ENCODE measurements at places on chromosomes 7 and 10. TPM values are rescaled to one million over a fixed set of nuclear protein-coding genes. Genes with fewer than 3 reads are reported as not detected.

- DNase-seq: no peak
Measured at GRCh38 chr10:22483132-22483531, 137.8 kb downstream of the SPAG6 start.

GRCh38 chr7:21030237-21030871 lies 243.7 kb upstream of the SP8 start:
- DNase-seq: no peak

DNA sequence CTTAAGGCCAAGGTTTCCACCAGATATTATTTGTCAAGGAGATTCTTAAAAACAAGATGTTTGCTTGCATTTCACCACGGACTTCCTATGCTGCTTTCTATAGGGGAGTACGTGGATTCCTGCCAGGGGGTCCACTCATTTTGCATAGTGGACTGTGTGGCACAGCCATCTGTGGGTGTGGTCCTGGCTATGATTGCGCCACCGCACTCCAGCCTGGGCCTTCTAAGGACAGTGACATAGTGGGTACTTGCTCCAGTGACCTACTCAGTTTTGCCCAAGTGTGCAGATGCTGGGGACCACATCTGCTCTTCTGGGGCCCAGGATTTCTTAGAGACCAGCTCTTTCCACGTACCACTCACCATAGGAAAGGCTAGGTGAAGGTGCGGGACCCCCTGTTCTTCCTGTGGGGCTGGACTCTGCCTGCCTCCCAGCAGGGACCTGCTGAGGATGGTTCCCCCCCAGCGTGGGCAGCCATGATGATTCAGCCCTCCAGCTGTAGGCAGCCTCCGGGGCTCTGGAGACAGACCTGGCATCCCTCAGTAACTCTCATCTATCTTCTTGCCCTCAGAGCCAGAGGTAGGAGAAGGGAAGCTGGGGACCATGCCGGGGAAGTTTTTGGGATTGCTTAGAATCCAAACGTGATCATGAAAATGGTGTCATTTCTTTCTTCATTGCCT lies 42.9 kb downstream of the HK1 start:
- DNase-seq: no peak

DNA sequence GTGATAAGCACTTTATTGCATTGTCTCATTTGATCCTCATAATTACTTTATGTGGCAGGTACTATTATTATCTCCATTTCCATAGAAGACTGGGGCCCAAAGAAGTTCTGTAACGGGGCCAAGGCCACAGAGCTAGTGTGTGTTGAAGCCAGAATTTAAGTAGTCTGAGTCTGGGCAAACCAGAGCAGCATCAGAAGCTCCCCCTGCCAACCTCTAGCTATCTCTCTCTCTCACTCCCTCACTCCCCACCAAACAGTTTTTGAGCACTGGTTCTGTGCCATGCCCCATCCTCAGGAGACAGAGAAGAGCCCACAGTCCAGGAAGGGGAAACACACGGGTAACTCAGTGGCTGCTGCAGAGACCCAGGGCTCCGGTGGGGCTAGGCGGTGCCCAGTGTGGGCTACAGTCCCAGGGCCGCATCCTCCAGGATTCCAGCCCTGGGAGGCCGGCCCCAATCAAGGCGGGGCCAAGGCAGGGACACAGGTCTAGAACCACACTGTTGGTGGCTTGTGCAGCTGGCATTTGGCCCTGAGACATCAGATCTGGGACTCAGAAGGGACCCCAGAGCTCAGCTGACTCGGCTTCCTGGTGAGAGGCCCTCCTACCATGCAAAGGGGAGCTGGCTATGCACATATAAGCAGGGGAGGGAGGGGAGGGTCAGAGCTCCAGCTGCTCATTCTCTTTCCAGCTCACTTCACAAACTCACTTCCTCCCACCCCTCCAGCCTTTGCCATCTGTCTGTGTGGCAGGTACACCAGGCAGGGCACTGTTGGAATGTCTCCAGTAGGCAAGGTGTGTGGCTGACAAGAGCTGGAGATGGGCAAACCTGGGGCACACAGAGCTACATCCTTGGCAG lies 34.4 kb downstream of the COL13A1 start:
- no peak for DNase-seq

DNA sequence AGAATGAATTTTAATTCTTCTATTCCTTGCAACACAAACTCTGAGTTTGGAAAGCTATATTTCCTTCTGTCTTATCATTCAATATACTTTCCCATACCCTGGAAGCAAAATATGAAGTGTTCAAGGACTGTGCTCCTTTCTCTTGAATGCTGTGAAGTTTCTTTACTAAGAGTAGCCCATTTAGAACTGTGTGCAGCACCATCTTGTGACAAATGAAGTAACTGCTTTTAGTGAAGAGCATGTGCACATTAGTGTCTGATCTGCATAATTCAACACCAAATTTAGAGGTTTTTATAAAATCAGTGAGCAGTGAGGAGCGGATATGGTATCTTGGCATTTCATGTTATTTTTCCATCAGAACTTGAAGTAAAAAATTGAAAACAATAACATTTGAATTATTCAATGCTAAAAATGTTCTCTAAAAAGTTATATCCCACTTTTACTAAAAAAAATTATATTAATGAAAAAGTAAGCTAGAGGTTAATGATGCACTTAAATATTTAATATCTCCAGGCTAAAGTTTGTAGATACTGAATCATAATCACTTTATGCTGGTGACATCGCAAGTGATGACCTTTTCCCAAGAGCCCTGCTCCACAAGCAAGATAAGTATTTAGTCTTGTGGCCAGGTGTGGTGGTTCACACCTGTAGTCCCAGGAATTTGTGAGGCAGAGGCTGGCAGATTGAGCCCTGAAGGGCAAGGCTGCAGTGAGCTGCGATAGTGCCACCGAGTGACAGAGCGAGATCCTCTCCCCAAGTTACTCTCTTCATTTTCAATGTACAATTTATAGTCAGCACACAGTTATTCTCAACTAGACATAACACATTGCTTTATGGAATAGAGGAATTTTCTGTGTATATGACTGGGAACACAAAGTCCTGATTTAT lies 108.8 kb upstream of the PCLO start:
- DNase-seq: no peak

GRCh38 chr10:98408799-98409198 lies 6.2 kb downstream of the PYROXD2 start:
- no peak for DNase-seq

GRCh38 chr7:8261711-8262695 lies at the start of gene ICA1:
TSS of gene ICA1 (minus strand) at chr7:8262167. CDS start at chr7:8235926, 26,241 bp downstream.
- no peak for DNase-seq

GRCh38 chr7:18019555-18019954 lies 8.1 kb downstream of the PRPS1L1 start:
- DNase-seq: no peak

- DNase-seq: no peak
Measured at GRCh38 chr7:142556740-142557139, 192.5 kb upstream of the PRSS1 start.

- no peak for DNase-seq
Measured at GRCh38 chr10:88281592-88282347, 301.3 kb downstream of the RNLS start.

DNA sequence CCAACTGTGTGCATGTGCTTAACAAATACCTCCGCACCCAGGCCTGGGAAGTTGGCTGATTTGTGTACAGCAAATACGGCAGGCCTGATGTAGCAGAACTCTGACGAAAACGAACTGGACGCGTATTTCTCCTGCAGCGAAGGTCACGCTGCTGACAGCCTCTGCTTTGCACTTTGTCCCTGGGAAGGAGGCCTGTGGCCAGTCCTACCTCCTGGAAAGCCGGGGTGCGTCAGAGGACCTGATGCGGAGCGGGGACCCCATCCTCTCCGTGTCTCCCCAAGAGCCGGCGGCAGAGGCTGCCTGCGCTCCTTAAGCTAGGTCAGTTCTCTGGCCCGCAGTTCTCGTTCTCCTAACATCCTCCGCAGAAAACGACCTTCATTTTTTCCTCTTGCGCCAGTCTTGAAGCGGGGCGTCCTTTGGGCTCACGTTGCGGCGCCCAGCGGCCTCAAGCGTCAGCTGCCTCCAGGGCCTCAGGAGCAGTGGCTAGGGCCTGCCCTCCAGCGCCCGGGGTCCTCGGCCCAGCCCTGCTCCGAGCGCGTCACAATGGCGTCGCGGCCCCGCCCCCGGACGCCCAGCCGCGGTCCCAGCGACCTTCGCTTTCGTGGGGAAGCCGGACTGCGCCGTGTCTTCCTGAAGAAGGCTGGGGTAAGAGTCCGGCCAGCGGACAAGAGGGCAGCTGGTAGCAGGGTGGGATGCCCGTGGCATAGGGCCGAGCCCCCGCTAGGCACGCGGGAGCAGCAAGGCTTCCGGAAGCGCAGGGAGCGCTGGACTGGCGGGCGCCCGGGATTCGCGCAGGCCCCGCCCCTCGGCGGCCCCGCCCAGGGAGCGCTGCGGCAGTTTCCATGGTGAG lies at the start of gene ZNF487:
Gene ZNF487 (plus strand): TSS at position 821 of the 850 bp plus-strand sequence. CDS start 38,703 bp downstream, outside the sequence.
- peak; percentile 97 for DNase-seq

GRCh38 chr7:2015251-2015871 lies 217.4 kb downstream of the MAD1L1 start:
- peak; percentile 33 for DNase-seq

GRCh38 chr7:29362380-29362779 lies 167.8 kb downstream of the CHN2 start:
- DNase-seq: no peak

GRCh38 chr10:113345826-113346624 lies 206.8 kb upstream of the HABP2 start:
- DNase-seq: no peak

- DNase-seq: no peak
Measured at GRCh38 chr7:128993419-128993818, 55.7 kb downstream of the IRF5 start.

DNA sequence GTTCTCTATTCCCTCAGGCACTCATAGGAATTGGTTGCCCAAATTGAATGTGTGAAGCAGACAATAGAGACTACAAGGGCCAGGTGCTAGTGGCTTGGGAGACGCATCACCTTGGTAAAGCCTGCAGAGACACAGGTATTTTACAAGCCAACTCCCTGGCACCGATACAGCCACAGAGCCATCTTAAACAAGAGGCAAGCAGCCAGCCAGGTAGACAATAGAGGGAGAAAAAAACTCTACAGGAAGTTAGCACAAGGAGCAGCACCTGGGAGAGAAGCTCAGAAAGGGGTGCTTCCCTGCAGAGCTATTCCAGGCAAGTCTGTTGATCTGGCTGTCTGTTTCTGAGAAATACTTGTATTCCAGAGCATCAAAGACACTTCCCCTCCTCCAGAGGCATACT lies 43.0 kb upstream of the CDK1 start:
- no peak for DNase-seq

- no peak for DNase-seq
Measured at GRCh38 chr7:74275401-74275881, 13.8 kb upstream of the CLIP2 start.

GRCh38 chr10:125953778-125954385 lies 57.5 kb downstream of the FANK1 start:
- DNase-seq: no peak

GRCh38 chr7:96728139-96728538 lies 18.5 kb upstream of the SEM1 start:
- no peak for DNase-seq

- no peak for DNase-seq
Measured at GRCh38 chr7:133183042-133183794, 69.7 kb upstream of the EXOC4 start.

DNA sequence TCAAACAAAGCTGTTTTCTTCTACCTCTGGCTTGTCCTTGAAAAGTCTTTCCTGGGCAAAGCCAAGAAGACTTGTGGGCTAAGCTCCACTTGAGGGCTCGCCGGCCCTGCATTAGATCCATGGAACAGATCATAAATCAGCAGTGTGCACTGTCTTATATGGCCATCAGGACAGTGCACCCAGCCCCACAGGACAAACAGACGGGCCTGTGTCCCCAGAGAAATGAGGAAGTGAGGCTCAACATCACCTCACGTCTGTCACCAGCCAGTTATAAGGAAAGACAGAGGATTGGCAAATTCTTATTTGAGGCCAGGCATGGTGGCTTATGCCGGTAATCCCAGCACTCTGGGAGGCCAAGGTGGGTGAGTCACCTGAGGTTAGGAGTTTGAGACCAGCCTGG lies 12.3 kb upstream of the IFT22 start:
- no peak for DNase-seq

DNA sequence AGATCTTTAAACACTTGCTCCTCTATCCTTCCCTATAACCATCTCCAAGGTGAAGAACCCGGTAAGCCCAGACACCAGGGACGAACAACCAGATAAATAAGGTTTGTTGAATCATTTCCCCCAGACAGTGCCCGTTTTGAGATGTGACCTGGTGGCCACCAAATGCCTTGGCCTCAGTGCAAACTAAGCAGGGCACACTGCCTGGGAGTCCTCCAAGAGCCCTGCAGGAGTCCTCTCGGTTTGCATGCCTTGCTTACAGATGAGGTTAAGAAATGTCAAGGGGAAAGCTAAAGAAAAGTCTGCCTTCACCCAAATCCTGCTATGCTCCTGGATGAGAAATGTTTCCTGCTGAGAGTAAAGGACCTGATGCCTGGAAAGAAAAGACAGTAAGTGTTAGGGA lies 31.6 kb downstream of the SLIT1 start:
- DNase-seq: no peak

- DNase-seq: no peak
Measured at GRCh38 chr7:95886501-95887090, 114.2 kb downstream of the DYNC1I1 start.

CAPZA2 gene
- 206 TPM for total RNA-seq

STK32C gene
- total RNA-seq: 14.9 TPM

PRSS37 gene
- not detected for total RNA-seq

SPDYE8 gene
- not detected for total RNA-seq

GPR26 gene
- total RNA-seq: not detected

TFR2 gene
- total RNA-seq: 17.7 TPM

VPS37D gene
- 0.18 TPM for total RNA-seq

JAKMIP3 gene
- 0.13 TPM for total RNA-seq

CCL24 gene
- not detected for total RNA-seq

VWC2 gene
- total RNA-seq: not detected

PARD3 gene
- 0.27 TPM for total RNA-seq

CYP3A7 gene
- not detected for total RNA-seq

RBM17 gene
- 269 TPM for total RNA-seq

PTN gene
- not detected for total RNA-seq

CHCHD2 gene
- total RNA-seq: 610 TPM
